ENCODE measurements at places on chromosomes 3 and 15.
A peak's percentile ranks its signal among the peaks of the same experiment; 100 is the strongest.

DNA sequence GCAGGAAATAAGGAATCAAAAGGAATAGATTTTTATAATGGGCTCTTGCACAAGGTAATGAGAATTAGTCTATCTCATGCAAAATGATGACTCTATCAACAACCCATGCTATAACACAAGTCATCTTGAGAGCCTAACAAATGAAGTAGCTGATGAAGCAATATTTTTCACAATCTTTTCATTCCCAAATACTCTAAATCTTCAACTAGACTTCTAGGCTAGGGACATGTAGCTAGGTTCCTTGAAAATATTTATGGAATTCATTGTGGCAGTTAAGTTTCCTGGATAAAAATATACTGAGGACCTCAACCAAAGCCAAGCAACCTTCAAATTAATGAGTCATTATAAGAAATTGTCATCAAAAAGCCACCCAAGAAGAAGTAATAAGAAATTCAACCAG, 55.4 kb downstream of the DCBLD2 start:
- no peak for DNase-seq

DNA sequence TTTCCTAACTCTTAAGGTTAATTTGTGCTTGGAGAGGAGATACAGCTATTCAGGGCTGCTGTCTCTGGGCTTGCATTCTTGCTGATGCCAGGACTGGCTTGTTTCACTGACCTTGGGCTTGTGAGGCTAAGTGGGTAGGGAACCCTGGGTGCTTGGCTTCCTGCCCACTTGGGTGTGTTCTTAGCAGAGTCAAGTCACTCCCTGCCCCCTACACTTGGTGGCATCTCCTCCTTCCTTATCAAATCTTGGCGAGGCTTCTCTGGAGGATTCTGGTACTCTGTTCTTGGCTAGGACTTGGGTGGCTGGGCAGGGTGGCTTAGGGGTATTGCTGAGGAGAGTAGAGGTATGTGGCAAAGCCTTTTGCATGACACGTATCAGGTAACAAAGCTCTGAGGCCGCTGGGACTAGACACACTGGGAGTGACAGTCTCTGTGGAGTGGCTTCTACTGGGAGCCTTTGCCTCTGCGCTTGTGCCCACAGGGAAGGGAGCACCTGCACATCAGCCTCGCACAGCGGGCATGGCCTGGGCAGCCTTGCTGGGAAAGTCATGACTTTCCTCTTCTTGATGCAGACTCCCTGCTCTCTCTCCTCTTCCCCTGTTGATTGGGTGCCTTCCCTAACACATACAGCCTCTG, 41.8 kb downstream of the CHCHD6 start:
- no peak for DNase-seq

DNA sequence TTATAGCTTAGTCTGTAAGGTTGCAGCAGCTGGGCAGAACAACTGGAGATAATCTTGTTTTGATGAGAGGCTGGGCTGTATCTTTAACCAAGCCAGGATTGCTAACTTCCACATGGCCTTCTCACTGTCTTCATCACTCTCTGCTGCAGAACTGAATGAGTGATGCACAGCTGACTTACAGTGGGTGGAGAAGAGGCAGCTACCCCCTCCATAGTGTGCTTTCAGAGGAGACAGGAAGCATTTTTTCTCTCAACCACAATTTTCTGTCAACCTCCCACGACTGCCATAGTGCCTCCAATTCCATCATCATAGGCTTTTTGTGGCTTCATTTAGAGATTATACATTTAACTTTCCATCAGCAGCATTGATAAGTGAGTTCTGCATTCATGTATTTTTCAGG, 168.2 kb downstream of the CLSTN2 start:
- DNase-seq: no peak

DNA sequence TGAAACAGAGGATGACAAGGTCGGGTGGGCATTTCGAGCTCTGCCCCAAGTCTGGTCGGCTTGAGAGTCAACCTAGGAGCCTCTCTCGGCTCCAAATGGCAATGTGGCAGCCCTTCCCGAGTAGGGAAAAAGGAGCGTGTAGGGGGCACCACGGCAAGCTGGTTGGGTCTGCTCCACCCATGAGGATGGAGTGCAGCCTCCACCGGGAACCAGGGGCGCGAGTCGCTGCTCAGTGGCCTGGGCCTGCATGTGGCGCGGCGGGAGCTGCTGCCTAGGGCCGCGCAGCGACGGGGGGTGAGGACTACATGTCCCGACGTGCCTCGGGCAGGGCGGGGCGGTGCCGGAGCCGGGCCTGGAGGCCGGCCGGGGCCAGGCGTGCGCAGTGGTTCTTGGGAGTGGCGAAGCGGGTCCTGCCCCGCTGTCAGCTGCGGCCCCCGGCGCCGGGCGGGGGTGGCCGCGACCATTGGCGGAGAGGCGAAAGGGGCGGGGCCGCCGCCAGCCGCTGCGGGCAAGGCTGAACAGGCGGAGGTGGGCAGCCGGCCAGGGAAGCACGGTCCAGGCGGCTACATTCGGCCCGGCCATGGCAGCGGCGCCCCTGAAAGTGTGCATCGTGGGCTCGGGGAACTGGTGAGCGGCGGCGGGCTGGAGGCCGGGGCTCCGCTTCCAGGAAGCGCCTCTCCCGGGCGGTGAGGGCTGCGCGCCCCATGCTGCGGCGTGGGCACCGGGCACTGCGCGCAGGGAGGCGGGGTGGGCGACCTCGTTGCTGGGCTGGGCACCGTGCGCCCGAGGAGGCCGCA, at the start of gene GPD1L:
Gene GPD1L, plus strand, starts transcription at position 489 of the 797 bp plus-strand sequence. Its CDS starts 92 bp downstream, at position 581.
- DNase-seq: peak; percentile 98

GRCh38 chr3:5192571-5193365, 5.3 kb downstream of the EDEM1 start:
- peak; percentile 65 for DNase-seq

DNA sequence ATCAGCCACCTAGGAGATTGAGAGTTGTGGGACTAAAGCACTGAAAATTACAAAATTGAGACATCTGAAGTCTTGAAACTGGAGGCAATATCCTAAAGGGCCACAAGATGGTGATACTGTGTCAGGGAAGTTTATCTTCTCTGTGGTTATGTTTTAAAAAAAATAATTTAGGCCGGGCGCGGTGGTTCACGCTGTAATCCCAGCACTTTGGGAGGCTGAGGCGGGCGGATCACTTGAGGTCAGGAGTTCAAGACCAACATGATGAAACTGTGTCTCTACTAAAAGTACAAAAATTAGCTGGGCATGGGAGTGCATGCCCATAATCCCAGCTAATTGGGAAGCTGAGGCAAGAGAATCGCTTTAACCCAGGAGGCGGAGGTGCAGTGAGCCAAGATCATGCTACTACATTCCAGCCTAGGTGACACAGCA, 17.9 kb upstream of the NIT2 start:
- peak; percentile 61 for DNase-seq

GRCh38 chr3:125374501-125374995, 577 bp downstream of the ZNF148 start:
- peak; percentile 42 for DNase-seq

- no peak for DNase-seq
These were observed 19.8 kb upstream of the DCLK3 start for GRCh38 chr3:36784138-36784635.

DNA sequence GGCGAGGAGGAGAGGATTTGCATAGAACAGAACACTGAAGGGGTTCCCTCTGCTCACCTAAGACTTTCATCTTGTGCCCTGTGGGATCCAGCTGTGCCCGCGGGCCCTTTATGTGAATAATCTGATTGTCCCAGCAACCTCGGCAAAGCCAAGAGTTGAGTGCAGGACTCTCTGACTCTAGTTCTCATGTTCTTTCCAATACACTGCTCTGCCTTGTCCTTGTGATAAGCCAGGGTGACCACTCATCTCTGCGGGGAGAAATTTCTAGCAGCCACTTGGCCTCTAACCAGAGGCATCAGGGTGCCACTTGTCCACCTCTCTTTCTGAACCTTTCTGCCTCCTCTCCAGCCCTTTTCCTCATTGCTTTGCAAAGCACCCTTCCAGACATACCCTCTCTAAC, 31.8 kb downstream of the AQP9 start:
- DNase-seq: no peak

GRCh38 chr15:36785396-36785795, 206.0 kb downstream of the CDIN1 start:
- no peak for DNase-seq

DNA sequence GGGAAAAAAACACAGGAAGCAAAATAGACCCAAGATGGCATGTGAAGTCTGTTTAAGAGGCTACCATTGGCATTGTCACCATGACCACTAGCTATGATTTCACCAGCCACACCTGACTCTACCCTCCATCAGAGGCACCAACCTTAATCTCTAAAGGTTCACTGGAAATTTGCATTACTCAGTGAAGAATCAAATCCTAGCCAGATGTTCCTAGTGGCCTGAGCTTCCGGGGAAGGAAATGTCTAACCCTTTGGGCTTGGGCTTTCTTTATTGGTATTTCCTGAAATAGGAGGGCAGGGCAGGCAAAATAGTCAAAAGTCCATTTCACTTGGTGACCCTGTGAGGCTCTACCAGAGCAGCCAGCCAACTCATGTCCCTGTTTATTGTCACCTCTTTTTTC, 110.9 kb upstream of the PHLDB2 start:
- no peak for DNase-seq

GRCh38 chr3:175357758-175358157, 498.6 kb downstream of the NAALADL2 start:
- DNase-seq: no peak

GRCh38 chr3:156633335-156633734, 41.1 kb upstream of the TIPARP start:
- no peak for DNase-seq

- DNase-seq: no peak
These were observed 175.0 kb downstream of the OPA1 start for GRCh38 chr3:193768070-193768394.

- peak; percentile 64 for DNase-seq
These were observed 2.0 kb upstream of the SOX2 start for GRCh38 chr3:181709537-181710279.

DNA sequence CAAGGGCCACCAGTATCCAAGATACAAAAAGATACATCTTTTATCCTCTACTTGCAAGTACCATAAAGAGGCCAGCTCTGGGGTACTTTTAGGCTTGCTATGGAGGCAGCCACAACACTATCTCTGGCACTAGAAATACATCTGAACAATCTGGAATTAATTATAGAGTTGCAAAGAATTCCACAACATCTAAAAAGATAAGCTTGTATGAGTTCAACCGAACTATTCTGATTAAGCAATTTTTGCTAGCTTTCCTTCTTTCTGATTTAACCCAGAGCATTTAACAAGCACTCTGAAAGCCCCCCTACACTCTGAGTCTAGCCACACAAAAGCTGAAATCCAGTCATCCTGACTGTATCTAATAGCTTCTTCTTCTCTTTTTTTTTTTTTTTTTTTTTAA, 95.4 kb downstream of the FRMD5 start:
- no peak for DNase-seq

DNA sequence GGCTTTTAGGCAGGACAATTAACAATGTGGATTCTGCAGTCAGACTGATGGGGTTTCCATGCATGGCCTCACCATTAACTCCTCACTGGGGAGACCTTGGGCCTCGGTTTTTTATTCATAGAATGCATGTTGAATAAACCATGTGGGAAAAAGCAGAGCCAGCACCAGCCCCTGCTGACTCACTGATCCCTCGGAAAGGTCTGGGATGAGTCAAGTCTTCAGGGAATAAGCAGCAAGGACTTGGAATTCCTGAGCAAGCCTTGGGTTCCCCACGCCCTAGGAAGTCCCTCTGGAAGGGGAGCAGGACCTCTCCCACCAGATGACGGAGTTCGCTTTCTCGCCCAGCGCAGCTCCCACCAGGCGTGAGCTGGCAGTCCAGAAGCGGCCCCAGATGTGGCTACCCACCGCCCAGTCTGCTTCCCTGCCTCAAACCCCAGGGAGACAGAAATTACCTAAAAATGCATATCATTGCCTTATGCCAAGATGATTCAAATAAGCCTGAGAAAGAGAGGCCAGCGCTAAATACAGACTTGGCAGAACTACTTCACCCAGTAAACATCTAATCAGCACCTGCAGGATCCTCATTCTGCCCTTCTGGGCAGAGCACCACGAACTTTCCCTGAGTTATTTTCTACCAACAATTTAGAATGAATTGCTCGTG, 45.4 kb downstream of the BTD start:
- DNase-seq: peak; percentile 25

GRCh38 chr15:67732671-67733374, 92.5 kb upstream of the SKOR1 start:
- DNase-seq: no peak

- DNase-seq: no peak
These were observed 35.3 kb downstream of the COMMD2 start for GRCh38 chr3:149716984-149717383.

- DNase-seq: no peak
These were observed 25.8 kb downstream of the NAALADL2 start for GRCh38 chr3:174884776-174885568.

DNA sequence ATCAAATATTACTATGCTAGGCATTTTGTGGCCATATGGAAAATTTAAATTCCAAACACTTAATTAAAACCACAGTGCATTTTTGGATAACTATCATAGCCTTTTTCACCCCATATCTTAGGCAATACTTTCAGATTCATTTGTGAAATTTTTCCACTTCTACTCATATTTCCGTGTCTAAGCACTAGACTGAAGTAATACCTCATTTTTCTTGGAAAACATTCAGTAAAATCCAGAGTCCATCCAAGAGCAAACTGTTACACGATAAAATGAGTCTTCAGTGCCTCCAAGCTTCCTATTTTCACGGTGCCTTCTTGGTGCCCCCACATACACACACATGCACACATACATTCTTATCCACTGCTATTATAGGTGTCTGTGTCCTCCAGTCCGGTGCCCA, 845.9 kb downstream of the TBL1XR1 start:
- no peak for DNase-seq

GRCh38 chr15:99850517-99850916, 117.3 kb upstream of the LYSMD4 start:
- DNase-seq: no peak

DNA sequence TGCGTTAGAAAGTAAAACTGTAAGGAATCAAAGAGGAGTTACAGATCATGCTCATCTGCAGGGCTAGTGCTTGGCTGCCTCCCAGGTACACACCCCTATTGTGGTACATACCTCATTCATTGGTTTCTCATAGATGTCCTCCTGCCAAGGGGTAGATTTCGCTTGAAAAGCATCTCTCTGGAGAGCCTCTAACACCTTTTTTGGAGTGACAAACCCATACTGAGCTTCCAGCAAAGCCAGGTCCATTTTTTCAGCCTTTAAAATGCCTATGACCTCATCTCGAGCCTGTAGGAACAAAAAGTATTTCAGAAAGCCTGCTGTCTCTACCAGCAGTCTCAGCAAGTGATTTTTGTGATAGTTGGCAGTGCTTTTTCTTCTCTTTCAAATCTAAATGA, 112.1 kb downstream of the CMSS1 start:
- no peak for DNase-seq

- peak; percentile 81 for DNase-seq
These were observed 17.3 kb downstream of the KPNA1 start for GRCh38 chr3:122497425-122497824.

GRCh38 chr3:33035596-33035995, 61.4 kb downstream of the GLB1 start:
- no peak for DNase-seq

- no peak for DNase-seq
These were observed 279.7 kb downstream of the MECOM start for GRCh38 chr3:169383770-169384169.

GRCh38 chr3:71518089-71518488, 65.4 kb downstream of the FOXP1 start:
- DNase-seq: no peak

GRCh38 chr15:62994975-62995681, 47.4 kb upstream of the TPM1 start:
- no peak for DNase-seq
